ENCODE measurements at places on chromosomes 7 and 10.

GRCh38 chr7:16356301-16356958 is 64.9 kb downstream of the CRPPA start:
- DNase-seq = no peak

- peak; percentile 30 for DNase-seq
Measured at GRCh38 chr7:121372376-121373010, 23.6 kb downstream of the FAM3C start.

DNA sequence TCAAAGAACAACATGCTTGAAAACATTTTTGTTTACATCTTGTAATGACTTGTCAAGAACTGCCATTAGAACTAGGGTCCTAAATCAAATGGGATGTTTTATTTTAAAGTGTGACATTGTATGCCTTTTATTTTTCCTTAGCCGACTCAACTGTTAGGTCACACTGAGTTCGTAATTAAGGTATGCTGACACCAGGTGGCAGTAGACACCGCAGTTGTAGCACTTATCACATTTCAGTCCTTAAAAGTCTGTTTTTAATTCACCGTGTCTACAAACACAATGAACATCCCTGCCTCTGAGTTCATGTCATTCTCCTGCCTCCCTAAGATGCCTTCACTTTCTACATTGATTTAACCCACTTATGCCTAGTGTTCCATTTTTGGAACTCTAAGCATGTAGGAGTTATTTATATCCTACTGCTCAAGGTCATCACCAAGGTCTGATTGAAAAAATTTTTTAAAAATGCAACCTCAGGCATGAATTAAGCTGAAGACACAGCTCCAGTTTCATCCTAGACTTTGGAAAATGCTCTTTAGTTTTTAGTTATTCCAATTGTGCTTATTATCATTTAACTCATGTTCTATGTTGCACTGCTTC is 186.1 kb downstream of the BMPER start:
- DNase-seq = no peak

GRCh38 chr10:101224910-101225823 is 4.1 kb downstream of the LBX1 start:
- DNase-seq = no peak

- no peak for DNase-seq
Measured at GRCh38 chr7:102891693-102892261, 21.0 kb upstream of the LRRC17 start.

DNA sequence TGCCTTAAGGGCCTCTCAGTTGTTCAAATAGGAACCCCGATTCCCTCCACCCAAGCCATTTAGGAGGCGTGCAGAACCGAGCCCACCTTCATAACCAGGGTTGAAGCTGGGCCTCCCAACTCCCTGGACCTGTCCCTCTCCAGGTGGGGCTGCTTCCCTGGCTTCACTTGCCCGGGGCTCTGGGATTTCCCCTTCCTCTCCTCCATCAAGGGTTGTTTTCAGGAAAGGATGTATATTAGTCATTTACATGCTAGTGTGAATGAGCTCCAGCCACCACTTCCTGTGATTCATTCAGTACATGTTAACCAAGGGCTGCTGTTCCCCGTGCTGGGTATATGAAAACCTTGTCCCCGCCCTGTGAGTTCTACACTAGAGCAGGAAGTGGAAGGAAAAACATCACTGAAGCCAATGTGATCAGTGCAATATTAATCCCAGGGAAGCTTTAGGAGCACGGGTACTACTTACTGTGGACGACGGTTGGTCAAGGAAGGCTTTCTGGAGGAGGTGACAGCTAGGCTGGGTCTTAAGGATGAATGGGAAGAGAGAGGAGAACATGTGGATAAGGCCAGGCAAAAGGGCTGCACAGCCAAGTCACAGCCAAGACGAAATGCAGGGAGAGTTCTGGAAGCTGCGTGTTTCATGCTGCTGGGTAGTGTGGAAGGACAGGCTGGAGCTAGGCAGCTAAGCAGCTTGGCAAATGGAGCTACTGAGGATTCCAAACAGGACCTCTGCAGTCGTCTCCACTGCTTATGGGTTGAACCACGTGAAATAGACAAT is 150.1 kb upstream of the SHH start:
- no peak for DNase-seq

- DNase-seq = no peak
Measured at GRCh38 chr7:50869108-50869725, 86.5 kb upstream of the GRB10 start.

- DNase-seq = no peak
Measured at GRCh38 chr10:111482621-111483216, 405.9 kb downstream of the ADRA2A start.

DNA sequence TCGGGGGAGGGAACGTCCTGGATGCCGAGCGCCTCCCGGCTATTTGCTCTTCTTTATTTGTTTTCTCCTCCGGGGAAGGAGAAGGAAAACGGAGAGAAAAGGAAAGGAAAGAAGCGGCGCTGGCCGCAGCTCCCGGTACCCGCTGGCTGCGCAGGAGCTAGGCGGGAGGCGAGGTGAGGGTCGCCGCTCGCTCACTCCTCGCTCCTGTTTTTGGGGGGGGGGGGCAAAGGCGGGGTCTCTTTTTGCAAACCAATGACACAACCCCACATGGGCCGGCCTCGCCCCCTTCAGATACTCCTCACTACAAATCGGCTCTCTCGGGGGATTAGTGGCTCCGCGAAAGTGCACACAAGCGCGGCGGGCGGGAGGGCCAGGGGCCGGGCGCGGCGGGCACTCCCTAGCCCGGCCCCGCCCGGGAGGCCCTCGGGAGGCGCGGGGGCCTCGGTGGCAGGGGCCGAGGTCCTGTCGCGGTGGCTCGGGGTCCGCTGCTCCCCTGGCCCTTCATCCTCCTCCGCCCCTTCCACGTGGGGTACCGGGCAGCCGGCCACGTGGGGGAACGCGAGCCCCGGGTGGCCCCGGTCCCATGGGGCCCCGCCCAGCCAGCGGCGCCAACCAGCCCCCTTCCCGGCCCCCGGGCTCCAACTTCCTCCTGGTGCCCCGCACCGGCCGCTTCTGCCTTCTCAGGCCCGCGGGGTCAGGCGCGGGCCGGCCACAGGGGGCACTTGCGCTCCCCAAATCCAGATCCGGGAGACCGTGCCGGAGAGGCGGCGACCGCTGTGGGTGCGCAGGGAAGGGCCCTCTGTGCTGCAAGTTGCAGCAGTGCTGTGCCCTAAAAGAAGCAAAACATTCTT is 718 bp upstream of the CTBP2 start:
- no peak for DNase-seq

GRCh38 chr7:15407910-15408309 is 153.9 kb downstream of the AGMO start:
- no peak for DNase-seq

DNA sequence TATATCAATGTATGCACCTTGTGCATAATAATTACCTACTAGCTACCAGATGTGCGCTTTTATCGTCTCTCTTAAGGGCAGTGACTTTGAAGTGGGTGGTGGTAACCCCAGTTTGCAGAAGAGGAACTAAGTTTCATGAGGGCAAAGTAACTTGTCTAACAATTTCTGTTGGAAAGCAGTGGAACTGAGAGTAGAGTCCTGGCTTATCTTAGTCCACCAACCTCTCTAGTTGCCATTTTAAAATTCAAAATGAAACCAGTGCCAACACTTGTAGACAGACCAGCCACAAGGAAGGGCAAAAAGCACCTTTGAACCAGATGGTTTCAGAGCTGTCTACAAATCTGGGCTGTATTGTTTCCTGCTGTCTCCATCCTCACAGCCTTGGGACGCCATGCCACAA is 32.0 kb upstream of the RBM20 start:
- no peak for DNase-seq

DNA sequence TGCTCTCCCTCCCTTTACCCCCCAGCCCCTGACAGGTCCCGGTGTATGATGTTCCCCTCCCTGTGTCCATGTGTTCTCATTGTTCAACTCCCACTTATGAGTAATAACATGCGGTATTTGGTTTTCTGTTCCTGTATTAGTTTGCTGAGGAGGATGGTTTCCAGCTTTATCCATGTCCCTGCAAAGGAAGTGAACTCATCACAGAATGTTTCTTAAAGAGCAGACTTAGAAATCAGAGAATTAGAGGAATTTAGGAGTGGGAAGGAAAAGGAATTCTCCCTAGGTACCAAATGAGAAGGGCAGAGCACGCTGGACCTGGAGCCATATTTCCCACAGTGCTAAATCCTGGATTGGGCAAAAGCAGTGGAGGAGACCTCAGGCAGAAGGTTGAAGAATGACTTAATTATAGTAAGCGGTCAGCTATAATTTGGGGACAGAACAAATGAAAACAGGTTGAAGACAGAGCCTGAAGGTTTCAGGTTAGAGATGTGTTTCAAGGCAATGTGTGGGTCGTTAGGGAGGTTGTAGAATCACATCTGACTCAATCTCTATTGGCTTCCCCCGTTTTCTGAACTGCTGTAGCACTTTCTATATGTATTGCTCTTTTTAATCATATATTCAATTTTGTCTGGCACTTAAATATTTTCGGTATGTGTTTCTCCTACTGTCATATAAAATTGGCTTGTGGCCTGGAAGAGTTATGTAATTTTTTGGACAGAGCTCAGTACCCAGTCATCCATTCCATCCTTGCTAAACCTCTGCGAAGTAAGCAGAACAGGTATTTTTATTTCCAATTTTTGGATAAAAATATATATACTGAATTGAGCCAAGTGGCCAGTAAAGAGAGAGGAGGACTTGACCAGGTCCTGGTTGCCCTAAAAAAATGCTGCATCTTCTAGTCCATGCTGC is 210.5 kb upstream of the KLF6 start:
- DNase-seq = no peak

DNA sequence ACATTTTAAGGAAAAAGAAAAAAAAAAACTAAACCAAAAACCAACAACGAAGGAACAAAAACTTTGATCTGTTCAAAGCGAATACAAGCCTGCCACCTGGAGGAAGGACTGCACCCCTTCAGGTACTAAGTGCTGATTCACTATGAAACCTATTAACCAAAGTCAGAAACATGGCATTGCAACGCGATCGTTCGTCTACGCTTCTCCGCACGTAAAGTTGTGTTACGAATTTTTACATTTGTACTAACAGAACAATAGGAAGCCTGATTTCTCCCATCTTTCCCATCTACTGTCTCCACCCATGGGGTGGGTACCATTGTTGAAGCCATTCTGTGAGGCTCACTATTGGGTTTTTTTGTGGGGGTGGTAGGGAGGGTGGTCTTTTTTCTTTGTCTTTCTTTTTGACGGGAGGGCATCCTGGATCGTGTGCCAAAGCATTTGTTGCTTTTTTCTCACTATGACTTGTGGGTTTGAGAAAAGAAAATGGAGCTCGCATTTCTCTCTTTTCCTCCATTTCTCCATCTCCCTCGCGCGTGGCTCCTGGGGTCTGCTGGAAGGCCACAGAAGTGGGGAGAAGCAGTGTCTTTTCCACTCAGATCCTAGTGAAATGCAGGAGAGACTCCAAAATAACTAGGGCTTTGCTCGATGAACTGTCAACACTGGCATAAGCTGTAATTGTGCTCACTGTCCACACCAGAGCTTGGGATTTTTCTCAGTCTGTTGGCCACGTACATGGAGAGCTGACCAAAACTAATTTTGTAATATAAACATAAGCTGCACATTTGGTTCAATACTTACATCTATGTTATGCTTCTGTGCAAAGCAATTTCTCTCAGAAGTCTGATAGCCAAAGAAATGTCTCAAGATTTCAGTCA is 100.9 kb upstream of the YAE1 start:
- DNase-seq = no peak

DNA sequence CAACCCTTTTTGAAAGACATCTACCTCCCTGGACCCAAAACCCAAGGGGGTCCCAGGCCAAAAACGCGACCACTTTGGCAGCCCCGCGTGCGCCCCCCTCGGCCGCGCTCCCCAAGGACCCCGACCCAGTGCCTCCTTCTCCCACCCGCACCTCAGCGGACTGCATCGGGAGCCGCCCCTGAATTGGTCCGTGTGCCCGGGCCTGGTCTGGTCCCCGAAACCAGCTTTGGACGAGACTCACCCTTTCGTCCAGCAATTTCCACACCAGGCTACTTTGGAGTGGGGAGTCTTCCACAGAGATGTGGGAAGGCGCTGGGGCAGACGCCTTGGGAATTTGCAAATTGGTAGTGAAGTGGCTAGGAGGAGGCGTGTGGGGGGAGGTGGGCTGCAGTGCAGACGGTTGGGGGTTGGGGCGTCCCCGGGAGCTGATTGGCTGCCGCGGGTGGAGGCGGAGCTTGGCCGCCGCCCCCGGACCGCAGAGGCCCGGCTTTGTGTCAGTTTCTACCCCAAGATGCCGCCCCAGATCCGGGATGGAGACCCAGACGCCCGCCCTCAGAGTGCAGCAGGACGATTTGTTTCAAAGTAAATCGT is 16.9 kb downstream of the TCAF1 start:
- no peak for DNase-seq

DNA sequence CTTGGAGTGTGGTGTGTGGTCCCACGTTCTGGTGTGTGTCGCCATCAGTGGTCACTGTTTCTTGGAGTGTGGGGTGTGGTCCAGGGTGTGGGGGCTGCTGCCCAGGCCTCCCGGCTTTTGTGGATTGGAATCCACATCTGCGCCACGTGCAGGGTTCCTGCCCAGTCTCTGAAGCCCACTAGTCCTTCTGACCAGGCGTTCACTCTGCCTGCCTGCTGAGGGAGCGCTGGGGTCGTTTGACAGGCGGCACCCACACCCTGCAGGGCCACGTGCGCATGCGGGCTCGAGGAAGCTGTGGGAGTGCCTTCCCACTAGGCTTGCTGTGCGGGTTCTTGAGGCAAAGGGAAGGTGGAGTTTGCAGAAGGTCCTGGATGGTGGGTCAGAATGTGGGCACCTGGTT is 51.4 kb downstream of the INPP5A start:
- no peak for DNase-seq

DNA sequence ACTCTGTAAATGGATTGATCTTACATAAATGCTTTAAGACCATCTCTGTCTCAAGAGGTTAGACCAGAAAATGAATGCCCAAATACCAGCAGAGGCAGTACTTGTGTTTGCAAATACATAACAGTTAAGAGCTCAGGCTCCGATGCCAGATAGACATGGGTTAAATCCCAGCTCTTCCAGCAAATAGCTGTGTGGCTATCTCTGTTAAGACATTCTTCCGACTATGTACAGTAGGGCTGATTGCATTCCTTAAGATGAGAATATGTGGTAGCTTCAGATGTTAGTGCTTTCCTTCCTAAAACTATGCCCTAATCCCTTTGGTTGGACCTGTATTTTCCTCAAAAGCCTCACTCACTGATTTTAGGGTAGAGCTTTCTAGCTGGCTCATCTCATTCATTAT is 2.2 kb downstream of the IDE start:
- no peak for DNase-seq
